ENCODE measurements at places on chromosomes 2 and 18. TPM values are rescaled to one million over a fixed set of nuclear protein-coding genes. Genes with fewer than 3 reads are reported as not detected.

FMNL2 gene
- 23.3 TPM for polyA plus RNA-seq

DNA sequence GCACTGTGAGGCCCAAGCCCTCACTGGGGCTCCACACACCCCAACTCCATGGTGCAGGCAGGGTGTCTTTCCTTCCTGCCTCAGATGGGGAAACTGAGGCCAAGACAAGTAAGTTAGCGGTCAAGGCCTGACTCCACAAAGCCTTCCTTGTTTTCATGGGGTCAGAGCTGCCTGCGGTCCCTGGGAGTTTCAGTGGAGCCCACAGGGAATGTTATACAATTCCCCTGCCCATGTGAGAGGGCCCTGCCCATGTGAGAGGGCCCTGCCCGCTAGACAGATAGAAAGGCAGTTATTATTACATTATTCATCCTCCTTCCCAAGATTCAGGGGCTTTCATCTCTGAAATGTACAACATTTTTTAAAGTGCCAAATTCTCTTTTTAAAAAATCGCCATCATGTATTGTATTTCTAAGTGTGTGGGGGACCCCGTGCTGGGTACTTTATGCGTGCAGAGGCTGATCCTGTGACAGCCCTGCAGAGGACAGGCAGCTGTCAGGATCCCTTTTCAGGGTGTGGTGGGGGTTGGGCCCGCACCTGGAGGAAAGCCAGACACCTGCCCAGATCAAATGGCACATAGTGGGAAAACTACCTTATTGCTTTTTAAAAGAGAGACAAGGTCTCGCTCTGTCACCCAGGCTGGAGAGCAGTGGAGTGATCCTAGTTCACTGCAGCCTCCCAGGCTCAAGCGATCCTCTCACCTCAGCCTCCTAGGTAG lies 23.4 kb downstream of the FBLN7 start:
- no peak for DNase-seq
- H3K4me1 ChIP-seq: no peaks in the 10 kb centered on the region
- no peaks in the 10 kb centered on the region for H3K36me3 ChIP-seq
- no peak overlapping the region for H3K4me3 ChIP-seq

DNA sequence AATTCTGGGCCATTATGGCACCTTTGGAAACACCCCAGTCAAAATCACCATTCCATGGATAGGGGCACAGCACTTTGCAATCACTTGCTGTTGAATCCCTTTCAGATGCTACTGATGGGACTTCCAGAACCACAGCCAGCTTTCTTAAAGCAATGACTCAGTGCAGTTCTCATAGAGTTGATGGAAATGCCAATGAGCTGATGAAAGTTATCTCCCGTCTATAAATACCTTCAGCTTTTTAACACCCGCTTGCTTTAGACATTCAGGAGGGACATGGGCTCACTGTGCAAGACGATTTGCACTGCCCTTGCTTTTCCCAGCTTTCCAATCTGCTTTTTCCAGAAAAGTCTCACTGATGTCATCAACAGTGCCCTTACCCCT lies 66.7 kb upstream of the RPL31 start:
- no peak overlapping the region for H3K4me3 ChIP-seq
- H3K27me3 ChIP-seq: no peaks in the 10 kb centered on the region
- no peak overlapping the region for H3K27ac ChIP-seq

GRCh38 chr18:13800505-13801259 lies 23.3 kb upstream of the MC5R start:
- H3K4me3 ChIP-seq: peak overlapping the region; percentile 31
- peak; percentile 80 for DNase-seq
- H3K27ac ChIP-seq: no peak overlapping the region
- H3K27me3 ChIP-seq: peaks cover 10% of the 10 kb centered on the region
- no peaks in the 10 kb centered on the region for H3K36me3 ChIP-seq

- H3K4me3 ChIP-seq: no peak overlapping the region
- no peak for DNase-seq
- H3K27me3 ChIP-seq: no peaks in the 10 kb centered on the region
Measured at GRCh38 chr2:96668771-96669170, 26.2 kb downstream of the FER1L5 start.

DNA sequence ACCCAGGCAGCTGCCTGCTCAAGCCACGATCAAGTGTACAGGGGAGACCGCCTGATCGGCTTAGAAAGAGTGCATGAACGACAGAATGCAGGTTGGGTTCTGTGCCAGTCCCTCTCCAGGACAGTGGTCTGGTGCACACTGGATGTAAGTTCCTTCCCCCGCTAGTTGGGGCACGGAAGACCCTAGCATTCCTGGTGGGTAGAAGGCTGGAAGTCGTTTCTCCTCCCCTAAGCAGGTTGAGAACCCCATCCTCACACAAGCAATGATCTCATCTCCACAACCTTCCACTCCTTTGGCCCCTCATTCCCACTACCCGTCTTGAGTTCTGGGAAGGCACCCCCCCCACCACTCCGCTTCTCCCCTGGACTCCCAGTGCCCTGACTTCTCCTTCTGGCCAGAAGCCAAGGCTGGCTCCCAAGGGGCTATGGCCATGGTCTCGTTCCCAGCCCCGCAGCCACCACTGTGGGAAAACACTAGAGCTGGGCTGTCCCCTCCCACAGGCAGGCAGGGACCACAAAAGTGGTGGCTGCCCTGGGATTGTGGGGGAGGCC lies 1.4 kb upstream of the ANKRD39 start:
- H3K27ac ChIP-seq: no peak overlapping the region
- H3K36me3 ChIP-seq: peaks cover 2% of the 10 kb centered on the region
- H3K4me1 ChIP-seq: no peaks in the 10 kb centered on the region
- DNase-seq: no peak

MC2R gene
- polyA plus RNA-seq: 0.01 TPM

DNA sequence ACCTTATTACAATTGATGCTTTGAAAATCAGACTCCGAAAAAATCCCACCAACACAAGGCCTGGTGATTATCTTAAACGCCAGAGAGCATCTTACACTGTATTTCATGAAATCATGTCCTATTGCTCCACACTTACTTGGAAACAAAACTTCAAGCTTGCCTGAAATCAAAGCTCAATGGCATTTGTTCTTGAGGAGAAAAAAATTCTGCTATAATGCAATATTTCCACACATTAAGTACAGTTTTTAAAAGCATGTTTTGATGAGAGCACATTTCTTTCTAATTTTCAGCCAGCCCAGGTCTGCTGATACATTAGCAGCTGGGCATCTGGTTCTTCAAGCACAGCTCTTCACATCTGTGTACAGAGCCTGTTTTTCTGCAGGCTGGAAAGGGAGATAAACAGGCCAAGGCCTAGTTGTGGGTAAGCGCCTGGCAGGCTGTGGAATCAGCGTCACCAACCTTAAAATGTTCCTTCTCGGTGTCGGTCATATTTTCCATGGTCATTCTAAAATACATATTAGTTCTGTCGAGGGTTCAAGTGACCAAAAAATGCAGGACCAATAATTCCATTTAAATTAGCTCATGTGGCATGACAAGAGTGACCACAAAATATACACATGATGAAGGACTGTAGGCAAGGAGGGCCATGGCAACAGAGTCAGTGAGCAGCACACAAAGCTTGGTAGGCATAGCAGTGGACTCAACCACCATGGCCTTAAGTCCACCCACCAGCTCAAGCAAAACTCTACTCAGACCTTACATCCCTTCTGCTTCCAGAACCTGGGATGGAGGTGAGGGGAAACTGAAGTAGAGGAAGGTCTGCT lies 20.9 kb downstream of the SLC8A1 start:
- DNase-seq: no peak
- H3K36me3 ChIP-seq: no peaks in the 10 kb centered on the region
- no peak overlapping the region for H3K27ac ChIP-seq
- no peaks in the 10 kb centered on the region for H3K27me3 ChIP-seq
- H3K4me3 ChIP-seq: no peak overlapping the region
- H3K4me1 ChIP-seq: peaks cover 6% of the 10 kb centered on the region

DNA sequence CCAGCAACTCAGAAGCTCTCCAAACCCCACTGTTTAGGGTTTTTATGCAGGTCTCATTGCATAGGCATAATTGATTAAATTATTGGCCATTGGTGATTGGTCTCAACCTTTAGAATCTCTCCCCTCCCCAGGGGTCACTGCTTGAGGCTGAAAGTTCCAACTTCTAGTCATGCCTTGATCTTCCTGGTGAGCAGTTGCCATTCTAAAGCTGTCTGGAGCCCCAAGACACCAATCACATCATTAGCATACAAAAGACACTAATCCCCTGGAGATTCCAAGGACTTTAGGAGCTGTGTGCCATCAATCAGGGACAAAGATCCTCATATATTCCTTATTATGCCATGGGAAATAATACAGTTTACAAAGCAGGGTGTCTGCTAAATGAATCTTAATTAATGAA lies 863.4 kb upstream of the KLHL29 start:
- no peaks in the 10 kb centered on the region for H3K36me3 ChIP-seq
- H3K27me3 ChIP-seq: no peaks in the 10 kb centered on the region
- no peaks in the 10 kb centered on the region for H3K4me1 ChIP-seq
- no peak overlapping the region for H3K4me3 ChIP-seq

GRCh38 chr2:108607706-108608301 lies 73.5 kb downstream of the LIMS1 start:
- no peaks in the 10 kb centered on the region for H3K27me3 ChIP-seq
- peaks cover 7% of the 10 kb centered on the region for H3K36me3 ChIP-seq
- H3K4me1 ChIP-seq: peaks cover 7% of the 10 kb centered on the region
- peak; percentile 53 for DNase-seq

GRCh38 chr2:30358842-30359241 lies 88.2 kb upstream of the LCLAT1 start:
- no peaks in the 10 kb centered on the region for H3K36me3 ChIP-seq
- H3K27me3 ChIP-seq: peaks cover 2% of the 10 kb centered on the region
- no peak overlapping the region for H3K4me3 ChIP-seq
- no peak for DNase-seq
- H3K4me1 ChIP-seq: peaks cover 6% of the 10 kb centered on the region

GRCh38 chr18:38456253-38456652 lies 890.7 kb upstream of the CELF4 start:
- no peaks in the 10 kb centered on the region for H3K27me3 ChIP-seq
- H3K27ac ChIP-seq: no peak overlapping the region
- no peaks in the 10 kb centered on the region for H3K36me3 ChIP-seq

SLC4A5 gene
- not detected for polyA plus RNA-seq

DNAH6 gene
- 0.24 TPM for polyA plus RNA-seq

- no peaks in the 10 kb centered on the region for H3K4me1 ChIP-seq
- no peaks in the 10 kb centered on the region for H3K36me3 ChIP-seq
- no peak for DNase-seq
Measured at GRCh38 chr18:26764586-26764985, 100.9 kb downstream of the AQP4 start.

GRCh38 chr2:169572189-169572588 lies 1.5 kb downstream of the FASTKD1 start:
- no peaks in the 10 kb centered on the region for H3K36me3 ChIP-seq
- H3K4me3 ChIP-seq: no peak overlapping the region

CABYR gene
- polyA plus RNA-seq: 2.1 TPM

DNA sequence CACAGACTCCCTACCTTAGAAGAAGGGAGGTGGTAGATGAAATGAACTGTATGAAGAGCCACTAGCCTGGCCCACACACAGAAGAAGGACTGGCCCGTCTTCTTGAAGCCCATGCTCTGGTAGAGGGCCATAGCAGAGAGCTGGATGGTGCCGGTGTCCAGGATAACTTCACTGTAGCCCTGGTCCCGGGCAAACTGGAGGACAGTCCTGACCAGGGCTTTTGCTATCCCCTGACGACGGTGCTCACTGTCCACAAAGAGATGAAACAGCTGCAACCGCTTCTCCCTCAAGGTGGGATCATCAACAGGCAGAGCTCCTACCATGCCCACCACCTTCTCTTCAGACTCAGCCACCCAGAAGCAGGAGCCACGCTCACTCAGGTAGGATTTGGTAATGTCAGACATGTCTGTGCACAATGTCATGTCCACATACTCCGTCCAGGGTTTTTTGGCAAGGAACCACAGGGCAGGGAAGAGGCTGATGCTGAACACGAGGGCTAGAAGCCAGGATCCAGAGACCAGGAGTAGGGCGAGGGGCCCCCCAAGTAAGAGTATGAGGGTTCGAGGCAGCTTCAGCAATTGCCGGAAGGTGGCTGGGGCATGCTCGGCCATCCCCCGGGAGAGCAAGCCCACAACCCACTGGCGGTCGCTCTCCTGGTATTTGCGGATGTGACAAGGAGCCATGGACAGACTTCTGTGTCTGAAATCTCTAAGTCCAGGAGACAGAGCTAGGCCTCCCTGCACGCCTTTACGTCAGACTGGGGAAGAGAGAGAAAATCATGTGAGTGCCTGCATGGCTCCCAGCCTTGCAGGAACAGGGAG lies 1.1 kb downstream of the NAT8 start:
- no peak for DNase-seq
- H3K4me1 ChIP-seq: no peaks in the 10 kb centered on the region
- H3K27ac ChIP-seq: peak overlapping the region; percentile 31
- H3K27me3 ChIP-seq: no peaks in the 10 kb centered on the region

PAX8 gene
- polyA plus RNA-seq: 0.45 TPM

LINC00305 gene
- polyA plus RNA-seq: not detected

SLC5A7 gene
- polyA plus RNA-seq: not detected

GRCh38 chr2:184760931-184761330 lies 162.6 kb downstream of the ZNF804A start:
- no peak overlapping the region for H3K27ac ChIP-seq
- no peak overlapping the region for H3K4me3 ChIP-seq
- H3K36me3 ChIP-seq: no peaks in the 10 kb centered on the region

- no peaks in the 10 kb centered on the region for H3K4me1 ChIP-seq
- no peak for DNase-seq
- H3K36me3 ChIP-seq: no peaks in the 10 kb centered on the region
- no peaks in the 10 kb centered on the region for H3K27me3 ChIP-seq
Measured at GRCh38 chr2:27007416-27008374, 25.1 kb upstream of the TMEM214 start.

- no peak overlapping the region for H3K4me3 ChIP-seq
- H3K36me3 ChIP-seq: no peaks in the 10 kb centered on the region
- no peaks in the 10 kb centered on the region for H3K27me3 ChIP-seq
- no peak for DNase-seq
- H3K27ac ChIP-seq: no peak overlapping the region
- H3K4me1 ChIP-seq: no peaks in the 10 kb centered on the region
Measured at GRCh38 chr2:109710505-109711229, 83.4 kb upstream of the RGPD5 start.
